ENCODE measurements at places on chromosomes 6 and 20.

GRCh38 chr6:80094017-80094416, 12.5 kb upstream of the BCKDHB start:
- DNase-seq, result peak; percentile 44

DNA sequence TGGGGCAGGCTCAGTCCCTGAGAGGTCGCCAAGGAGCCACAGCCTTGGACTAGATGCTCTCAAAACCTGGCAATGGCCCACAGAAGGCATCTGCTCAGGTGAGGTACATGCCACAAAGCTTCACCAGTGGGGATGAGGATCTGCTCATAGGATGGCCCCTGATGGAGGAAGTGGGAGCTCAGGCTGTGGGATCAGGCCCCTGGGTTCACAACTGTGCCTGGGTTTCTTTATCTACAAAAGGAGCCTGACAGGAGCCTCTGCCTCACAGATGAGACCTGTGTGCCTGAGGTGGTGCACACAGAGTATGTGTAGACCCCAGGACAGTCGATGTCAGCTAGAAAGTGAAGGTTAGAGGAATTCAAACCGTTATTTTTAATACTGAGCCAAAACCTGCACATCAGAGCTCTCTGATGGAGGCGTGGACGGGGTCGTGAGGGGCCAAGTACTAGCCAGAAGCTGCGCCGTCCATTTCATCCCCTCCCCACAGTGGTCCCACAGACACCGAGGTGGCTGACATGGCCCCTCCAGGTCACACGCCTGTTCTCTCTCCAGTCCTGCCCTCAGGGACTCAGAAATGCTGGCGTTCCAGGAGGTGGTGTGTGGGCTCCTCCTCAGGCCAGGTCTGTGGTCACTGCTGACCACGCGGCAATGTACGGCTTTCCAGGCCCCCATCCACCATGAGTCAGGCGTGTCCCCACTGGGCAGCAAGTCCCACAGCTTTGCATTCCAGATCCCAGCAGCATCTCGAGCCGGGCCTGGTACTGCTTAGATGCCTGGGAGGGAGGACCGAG, 33.3 kb downstream of the NTSR1 start:
- DNase-seq, result no peak

DNA sequence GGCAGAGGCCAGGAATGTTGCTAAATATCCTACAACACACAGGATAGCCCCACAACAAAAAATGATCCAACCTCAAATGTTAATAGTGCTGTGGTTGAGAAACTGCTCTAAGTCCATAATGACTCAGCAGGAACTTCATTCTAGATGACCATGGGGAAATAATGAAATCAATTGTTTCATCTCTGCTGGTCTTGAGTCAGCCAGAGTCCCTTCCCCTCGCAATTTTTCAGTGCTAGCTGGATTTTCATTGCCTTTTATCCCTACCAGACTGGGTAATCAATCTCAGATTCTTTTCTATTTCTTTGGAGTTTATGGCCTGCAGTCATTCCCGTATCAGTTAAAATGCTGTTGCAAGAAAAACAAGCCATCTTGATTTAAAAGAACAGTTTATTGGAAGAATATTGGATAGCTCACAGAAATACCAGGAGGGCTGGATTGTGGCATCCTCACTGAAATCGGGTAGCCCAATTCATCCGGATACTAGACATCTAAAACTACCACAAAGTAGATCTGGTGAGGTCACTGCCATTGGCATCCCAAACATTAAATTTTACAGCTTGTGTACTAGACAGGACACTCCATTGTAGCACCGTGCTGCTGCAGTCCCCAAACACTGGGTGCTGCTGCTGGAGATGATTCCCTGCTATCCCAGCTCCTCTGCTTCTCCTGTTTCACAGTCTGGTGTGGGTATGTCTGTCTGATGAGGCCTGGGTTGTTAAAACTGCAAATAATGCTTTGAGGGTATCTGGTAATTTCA, 30.3 kb upstream of the POPDC3 start:
- DNase-seq, result peak; percentile 72

DNA sequence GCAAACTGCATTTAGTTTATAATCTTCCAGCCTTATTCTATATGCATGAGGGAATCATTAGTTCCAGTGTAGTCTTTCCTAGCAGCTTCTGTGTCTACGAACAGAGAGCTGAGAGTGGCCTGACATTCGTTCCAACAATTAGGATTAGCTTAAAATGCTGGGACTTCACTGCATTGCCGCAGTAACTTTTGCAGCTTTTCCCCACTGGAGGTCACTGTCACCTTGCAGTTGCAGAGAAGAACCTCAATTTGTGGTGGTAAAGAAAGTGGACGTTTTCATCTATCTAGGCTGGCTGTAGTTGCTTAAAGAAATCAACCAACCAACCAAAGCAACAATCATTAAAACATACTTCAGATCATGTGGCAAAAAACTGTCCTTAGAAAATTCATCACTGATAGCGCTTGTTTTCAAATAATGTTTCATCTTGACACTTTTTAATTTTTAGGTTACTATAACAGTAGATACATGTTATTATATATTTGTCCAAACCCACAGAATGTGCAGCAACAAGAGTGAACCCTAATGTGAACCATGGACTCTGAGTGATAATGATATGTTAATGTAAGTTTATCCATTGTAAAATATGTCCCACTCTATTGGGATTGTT, 12.2 kb downstream of the MYLK4 start:
- peak; percentile 67 for DNase-seq

DNA sequence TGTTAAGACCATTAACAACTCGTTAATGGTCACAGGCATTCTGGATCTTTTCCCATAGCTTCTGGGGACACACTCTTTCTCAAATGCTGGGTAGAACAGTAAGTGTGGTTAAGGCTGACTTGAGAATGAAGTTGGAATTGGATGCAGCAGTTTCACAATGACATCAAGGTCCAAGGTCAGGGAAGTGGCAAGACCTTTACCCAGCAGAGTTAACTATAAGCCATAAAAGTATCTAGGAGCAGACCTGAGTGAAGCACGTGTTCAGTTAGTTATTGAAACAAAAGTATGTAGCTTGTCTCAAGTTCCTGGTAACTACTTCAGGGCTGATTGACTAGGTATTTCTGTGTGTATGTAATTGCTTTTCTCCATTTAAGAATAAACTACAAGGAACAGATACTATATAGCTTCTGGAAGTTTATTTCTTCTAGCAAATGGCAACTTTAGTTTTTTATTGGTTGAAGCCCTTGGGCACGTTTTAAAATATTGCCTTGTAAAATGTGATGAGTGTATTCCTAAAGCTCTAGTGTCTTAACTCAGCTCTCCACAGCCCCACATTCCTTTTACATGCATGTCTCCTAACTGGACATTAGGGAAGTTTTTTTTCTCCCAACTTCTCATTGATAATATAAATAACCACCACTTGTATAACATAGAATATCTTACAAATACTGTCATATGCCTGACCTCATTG, 479.0 kb upstream of the CITED2 start:
- DNase-seq, result no peak

DNA sequence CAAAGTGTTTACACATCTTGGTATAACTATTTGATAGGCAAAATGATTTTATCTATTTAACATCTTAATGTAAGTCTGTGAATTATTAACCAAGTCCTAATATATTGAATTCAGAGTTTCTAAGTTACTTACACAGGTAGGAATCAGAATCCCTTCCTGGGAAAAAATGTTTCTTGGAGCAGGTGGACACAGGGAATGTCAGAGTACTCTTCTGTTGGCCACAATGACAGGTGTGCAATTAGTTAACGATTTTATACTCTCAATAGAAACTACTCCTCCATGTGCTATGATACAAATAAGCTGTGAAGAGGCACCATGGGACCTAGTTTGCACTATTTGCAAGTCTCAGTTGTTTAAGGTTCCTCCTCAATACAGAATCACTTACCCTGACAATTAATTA, 821 bp upstream of the TAAR5 start:
- DNase-seq, result no peak

GRCh38 chr6:12527339-12527738, 189.2 kb upstream of the PHACTR1 start:
- DNase-seq, result no peak

DNA sequence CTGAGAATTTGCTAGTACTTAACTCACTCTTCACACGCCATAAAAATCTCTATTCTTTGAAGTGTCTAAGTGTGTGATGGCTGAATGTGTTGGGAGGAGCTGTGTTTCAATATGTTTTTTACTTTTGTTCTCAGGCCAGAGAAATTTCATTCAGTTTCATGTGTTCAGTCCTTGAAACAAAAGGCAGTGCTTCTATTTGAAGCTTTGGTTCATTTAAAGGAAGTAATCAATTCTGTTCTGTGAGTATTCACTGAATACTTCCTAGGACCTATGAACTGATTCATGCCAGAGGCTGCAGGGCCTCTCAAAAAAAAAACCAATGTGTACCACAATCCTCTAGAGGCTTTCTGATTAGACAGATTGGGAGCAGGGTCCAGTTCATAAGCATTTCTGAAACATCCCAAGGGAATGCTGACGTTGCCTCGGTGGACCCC, 12.4 kb upstream of the F13A1 start:
- no peak for DNase-seq

- no peak for DNase-seq
Observed at GRCh38 chr6:88114838-88115237, 51.3 kb downstream of the CNR1 start.

- no peak for DNase-seq
Observed at GRCh38 chr6:148404456-148405054, 61.9 kb downstream of the SASH1 start.

DNA sequence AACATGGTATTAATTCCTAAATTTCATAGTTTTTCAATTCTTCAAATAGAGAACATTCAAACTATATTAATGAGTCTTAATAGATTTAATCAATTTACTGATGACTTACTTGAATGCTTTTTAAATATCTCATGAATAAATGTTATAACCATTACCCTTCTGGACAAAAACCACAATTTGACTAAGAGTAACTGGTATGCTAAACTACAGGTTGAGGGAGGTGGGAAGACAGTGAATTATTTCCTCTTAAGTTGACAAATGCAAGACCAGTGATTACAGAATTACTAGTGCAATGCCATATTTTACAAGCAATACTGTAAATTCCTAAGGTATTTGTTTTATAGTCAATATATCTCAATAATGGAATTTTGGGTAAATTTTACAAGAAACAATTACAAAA, 65.1 kb downstream of the REV3L start:
- no peak for DNase-seq

GRCh38 chr6:75581231-75581630, 20.4 kb upstream of the SENP6 start:
- DNase-seq, result no peak

- no peak for DNase-seq
Observed at GRCh38 chr6:113292646-113293422, 564.3 kb upstream of the MARCKS start.

DNA sequence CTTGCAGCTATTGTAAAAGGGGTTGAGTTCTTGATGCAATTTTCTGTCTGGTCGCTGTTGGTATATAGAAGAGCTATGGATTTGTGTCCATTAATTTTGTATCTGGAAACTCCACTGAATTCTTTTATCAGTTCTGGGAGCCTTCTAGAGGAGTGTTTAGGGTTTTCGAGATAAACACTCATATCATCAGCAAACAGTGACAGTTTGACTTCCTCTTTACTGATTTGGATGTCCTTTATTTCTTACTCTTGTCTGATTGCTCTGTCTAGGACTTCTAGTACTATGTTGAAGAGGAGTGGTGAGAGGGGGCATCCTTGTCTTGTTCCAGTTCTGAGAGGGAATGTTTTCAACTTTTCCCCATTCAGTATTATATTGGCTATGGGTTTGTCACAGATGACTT, 120.8 kb upstream of the SSTR4 start:
- no peak for DNase-seq

DNA sequence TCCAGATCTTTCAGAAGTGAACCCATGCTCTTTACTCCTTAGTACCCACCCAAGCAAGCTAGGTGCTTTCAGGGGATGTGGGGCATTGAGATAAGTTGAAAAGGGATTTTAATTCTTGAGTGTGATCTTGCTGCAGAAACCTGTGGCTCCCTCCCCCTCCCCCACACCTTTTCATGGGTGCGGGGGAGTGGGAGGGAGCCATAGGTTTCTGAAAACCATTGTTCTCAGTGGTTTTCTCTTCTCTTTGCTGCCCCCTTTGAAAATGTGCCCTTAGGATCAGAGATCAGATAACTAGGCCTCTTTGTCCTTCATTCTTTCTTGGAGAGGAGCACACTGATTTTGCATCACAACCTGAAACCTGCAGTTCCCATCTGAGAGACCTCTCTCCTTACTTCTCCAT, 2.4 kb downstream of the PCSK2 start:
- DNase-seq, result no peak

DNA sequence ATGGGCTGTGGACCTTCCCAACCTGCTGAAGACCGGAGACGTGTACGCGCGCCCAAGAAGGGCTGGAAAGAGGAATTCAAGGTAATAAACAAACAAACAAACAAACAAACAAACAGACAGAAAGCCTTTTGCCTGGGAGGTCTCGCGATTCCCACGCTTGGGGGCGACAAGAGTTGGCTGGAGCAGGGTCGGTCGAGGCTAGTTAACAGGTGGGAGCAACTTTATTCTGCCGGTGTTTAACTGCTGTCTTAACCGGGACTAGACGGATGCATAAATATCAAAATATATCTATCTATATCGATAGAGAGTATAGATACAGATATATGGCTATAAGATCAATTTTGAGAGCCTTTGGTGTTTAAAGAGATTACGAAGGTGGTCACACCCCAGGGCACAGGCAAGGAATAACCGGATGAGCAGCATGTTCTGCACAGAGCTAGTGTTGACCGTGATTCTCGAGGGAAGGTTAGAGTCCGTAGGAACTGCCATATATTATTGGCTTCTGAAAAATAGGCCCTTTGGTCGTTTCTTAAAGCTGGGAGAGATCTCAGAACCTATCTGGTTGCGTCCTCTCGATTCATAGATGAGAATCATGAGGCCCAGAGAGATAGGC, 514 bp downstream of the STMND1 start:
- no peak for DNase-seq

- DNase-seq, result no peak
Observed at GRCh38 chr6:119259027-119259426, 90.5 kb downstream of the MAN1A1 start.

DNA sequence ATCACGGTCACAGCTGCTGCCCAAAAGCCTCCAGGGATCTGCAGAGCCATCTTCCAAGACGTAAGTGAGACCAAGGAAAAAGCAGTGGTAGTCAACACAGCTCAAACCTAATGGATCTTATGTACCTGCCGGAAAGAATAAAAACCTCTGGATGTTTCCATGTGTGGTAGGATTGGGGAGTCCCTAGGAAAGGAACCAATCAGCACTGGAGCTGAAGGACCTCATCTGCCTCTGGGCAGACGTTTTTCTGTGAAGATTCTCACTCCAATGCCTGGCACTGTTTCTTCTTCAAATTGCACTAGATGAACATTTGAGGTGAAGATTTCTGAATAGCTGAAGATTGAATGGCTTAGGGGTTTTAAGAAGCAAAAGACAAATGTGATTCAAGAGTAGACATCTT, at the start of gene HLA-DQB2:
HLA-DQB2 (minus strand) TSS at position 112 of the 400 bp plus-strand sequence; CDS start at position 50, 62 bp downstream.
- no peak for DNase-seq

Data from GM03348 (cell line).